IMR-90 (cell line): ENCODE measurements at places on chromosomes 13 and 19.
A peak's percentile ranks its signal among the peaks of the same experiment; 100 is the strongest.

- peak; percentile 61 for DNase-seq
Measured at GRCh38 chr19:41870401-41870873, 6.6 kb upstream of the CD79A start.

- DNase-seq = no peak
Measured at GRCh38 chr19:5977222-5977784, 637 bp downstream of the RANBP3 start.

GRCh38 chr19:5557691-5558090, 10.1 kb downstream of the TINCR start:
- no peak for DNase-seq

DNA sequence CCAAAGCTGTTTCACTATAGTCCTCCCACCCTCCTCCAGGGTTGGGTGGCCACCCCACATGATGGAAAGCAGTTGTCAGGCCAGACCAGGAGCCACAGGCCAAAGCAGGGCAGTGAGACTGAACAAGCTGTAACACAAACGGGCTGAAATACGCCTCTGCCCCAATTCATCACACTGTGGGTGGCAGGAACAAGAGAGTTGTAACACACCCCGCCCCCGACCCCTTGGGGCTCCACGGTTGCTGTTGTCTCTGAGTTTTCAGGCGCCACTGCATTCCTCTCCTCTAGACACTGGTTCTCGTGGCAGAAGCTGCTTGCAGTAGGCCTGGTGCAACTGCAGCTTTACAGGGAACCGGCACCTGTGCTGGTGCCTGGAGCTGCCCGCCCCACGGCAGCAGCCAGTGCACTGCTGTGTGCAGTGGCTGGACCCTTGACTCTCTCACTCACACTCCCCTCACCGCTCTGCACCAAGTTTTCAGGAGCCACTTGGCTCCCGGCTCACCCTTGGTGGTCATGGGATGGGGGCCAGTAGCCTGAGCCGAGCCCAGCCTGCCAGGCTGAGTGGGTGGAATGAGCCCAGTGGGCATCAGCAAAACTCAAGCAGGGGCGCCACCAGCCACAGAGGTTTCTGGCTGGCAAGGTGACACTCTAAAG, 1314.5 kb upstream of the MIR17HG start:
- no peak for DNase-seq

DNA sequence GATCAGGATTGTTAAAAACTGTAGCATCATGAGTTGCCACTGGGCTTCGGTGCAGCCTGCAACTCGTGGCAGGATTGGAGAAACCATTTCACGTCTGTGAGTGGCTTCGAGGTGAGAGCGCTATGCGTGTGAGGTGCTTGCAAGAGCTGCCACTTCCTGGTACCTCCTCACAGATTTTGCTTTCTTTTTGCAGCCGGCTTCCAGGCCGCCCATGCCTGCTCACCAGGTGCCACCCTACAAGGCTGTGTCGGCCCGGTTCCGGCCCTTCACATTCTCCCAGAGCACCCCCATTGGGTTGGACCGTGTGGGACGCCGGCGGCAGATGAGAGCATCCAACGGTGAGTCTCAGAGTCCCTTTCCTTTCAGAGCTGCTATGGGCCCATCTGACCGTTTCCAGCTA, 57.9 kb upstream of the C1QTNF9 start:
- DNase-seq = no peak

- DNase-seq = peak; percentile 82
Measured at GRCh38 chr13:23980160-23980551, 82.9 kb upstream of the C1QTNF9B start.

DNA sequence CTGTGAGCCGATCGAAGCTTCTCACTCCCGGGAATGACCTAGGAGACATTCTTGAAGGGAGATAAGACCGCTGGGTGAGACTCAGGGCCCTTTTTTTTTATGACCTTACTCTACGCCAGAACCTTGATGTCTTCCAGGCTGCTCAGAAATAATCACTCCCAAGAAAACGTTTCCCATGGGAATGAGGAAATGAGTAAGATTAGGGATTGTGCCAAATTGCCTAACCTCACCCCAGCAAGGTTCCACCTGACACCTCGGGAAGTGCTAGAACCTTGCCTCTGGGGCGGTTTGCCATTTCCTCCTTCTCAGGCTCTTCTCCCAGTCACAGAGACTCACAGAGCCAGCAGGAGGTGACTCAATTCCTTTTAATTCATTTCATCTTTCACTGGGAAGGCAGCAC, 2.3 kb downstream of the SLC46A3 start:
- peak; percentile 83 for DNase-seq

GRCh38 chr13:59441596-59442280, 722.0 kb downstream of the DIAPH3 start:
- DNase-seq = no peak

DNA sequence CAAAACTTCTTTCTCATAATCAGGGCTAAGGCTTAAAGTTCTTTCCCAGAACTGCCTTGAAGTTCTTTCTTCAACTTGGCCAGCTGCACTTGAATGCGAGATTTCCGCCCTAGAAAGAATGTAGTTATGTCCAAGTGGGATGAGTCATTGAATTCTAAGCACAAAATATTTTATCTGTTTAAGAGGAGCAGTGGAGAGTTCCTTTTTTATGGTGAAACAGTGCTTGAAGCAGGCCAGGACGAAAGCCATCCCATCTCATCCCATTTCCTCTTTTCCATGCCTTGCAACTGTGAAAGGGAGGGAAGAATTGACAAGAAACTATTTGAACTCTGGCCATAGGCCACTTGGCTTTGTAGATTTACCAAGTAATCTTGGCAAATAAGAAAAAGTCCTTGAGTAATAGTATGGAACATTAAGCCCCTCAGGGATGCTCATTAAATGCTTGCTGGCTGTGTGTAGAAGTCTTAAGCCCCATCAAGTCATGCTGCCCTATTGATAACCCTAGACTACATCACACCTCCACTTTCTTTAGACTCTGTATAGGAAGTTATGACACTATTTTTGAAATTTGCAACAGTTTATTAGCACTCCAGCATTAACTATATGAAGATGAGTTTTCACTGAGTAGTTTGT, 174.5 kb downstream of the KCTD12 start:
- peak; percentile 94 for DNase-seq

- no peak for DNase-seq
Measured at GRCh38 chr13:112115403-112116091, 48.6 kb downstream of the SOX1 start.

GRCh38 chr13:51832471-51833152, 12.4 kb downstream of the TMEM272 start:
- peak; percentile 8 for DNase-seq

- DNase-seq = no peak
Measured at GRCh38 chr13:112346173-112346898, 29.8 kb upstream of the SPACA7 start.

DNA sequence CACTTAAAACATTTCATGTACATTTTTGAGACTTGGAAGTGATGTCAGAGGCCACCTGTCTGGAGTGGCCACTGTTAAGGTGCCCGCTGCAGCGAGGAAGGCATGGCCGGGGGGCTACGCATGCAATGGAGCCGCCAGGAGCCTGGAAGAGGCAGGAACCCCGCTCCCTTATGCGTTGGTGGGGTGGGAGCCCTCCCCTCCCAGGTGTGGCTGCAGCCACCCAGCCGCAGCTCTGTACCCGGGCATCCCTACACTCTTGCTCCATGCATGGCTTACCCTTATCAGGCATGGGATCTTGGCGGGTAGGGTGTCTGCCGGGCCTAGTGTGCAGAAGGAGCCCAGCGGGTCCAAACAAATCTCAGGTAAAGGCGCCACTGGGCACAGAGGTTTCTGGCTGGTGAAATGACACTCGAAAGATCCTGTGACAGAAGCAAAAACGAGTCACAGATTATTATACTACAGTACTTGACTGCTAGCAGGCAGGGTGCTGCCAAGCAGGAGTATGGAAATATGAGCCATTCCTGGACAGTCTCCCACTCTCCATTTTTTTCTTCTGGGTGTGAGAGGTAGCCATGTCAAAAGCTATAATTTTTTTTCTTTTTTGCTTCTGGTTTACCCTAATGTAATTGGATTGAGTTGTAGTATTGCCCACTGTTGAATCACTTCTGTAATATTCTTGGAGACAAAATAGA, 1606.3 kb upstream of the MIR17HG start:
- DNase-seq = no peak

DNA sequence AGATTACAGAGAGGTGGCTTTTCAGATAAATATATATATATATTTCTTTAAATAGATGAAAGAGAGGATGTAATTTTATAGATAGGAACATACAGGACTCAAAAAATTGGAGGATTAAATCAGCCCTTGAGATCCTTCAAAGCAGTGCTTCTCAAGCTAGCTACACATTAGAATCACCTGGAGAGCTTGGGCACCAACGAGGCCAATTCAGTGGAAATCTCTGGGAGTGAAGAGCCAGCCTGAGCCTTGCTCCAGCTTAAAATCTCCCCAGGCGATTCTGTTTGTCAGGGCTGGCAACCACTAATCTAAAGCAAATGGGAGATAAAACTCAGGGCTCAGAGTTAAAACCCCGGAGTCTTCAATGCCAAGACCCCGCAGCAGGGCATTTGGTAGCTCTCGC, 15.0 kb upstream of the CLN5 start:
- DNase-seq = no peak

DNA sequence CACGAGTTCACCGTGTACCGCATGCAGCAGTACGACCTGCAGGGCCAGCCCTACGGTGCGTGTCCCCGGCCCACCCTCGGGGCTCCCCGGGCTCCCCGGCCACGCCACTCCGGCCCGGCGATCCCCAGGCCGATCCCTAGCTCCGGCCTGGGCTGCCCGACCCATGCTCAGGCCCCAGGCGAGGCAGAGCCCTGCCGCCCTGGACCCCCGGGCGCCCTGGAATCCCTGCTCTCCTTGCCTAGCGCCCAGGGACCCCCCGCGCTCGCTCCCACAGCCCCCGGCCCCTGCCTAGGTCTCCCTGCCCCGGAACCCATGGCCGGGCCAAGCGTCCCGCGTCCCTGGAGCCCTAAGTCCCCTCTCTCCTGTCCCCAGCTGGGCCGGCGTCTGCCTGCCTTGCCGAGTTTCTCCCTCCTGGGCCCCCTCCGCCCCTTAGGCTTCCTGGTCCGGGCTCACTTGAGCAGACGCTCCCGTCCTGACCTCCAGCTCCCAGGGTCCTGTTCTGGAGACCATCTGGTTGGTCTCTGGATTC, 494 bp downstream of the NCLN start:
- no peak for DNase-seq
